SHP77 treated with DMSO at 0.1 percent for 48 hours (cell line): ENCODE measurements at places on chromosomes 7 and 10.

DNA sequence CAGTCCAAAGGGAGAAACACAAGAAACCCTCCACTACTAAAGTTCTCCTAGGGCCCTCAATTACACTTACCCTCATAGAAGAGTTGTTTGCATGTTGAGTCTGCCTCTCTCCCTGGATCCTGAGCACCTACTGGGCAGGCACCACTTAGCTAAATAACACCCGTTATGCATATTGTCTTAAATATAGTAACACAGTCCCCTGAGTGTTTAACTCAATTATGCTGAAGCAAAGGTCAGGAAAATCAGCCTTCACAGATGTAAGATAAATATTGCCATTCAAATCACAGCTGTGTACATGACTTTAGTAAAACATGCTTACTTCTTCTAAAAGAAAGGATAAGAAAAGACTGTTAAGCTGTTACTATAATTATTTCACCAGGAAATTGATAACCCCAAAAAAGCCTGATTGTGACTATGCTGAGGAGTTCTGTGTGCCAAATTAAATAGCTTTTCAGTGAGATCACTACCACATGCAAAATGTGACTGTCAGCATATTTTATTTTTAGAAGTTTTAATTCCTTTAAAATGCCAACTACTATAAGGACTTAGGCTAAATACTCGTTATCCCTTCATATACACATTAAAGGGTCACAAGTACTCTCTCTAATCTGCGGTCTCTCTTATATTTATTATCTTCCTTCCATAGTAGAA is 733.9 kb upstream of the PHF14 start:
- DNase-seq, result no peak

DNA sequence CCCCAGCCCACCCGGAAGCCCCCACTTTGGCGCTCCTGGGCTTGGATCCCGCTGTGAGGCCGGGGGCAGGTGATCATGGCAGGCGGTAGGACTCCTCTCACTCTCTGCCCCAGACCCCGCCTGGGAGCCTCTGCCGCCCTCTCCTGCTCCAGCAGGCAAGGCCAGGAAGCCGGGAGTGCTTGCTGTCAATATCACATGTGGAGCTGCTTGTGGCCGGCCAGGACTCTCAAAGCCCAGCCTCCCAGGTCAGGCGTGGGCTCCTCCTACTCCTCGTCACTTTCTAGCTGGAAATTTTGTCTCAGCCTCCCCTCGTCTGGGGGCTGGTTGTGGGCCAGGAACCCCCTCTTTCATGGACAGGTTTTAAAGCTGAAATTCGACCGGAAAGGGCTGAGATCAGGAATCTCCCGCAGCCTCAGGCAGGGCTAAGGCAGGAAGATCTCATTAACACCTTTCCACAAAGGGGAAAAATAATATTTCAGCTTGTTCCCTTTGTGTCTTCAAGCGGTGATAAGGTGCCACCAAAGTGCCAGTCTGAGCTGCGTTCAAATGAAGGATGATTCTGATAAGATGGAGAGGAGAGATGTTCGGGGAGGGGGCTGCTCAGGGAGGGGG is 273.6 kb upstream of the PODXL start:
- no peak for DNase-seq

- no peak for DNase-seq
These were observed 57.2 kb upstream of the VIPR2 start for GRCh38 chr7:159201722-159202330.

DNA sequence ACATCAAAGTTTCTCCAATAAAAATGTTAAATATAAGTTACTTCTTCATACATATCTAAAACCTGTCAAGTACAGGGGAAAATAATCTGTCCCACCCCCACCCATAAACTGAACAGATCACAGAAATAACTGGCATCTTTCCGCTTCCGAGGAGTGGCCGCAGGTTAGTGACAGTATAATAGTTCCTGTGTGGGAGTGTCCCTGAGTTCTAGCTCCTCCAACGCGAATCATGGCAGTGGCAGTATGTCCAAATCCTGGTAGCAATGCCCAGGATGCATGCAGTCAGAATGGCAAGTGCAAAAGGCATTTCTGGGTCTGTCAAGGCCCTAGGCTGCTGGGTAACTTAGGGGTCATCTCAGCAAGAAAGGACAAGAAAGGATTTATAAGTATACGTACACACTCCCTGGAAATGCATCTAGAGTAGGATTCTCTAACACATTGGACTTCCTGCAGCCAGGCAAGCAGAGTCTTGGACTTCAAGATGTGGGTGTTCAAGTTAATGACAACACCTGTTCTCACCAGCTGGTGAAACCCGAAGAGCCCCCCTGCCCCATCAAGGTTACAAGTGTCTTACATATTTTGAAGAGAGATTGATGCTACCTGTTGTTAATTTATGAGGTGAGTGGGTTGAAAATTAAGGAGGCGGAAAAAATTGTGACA is 94.4 kb upstream of the COL1A2 start:
- DNase-seq, result no peak

GRCh38 chr7:33423646-33424020 is 294.3 kb downstream of the BBS9 start:
- DNase-seq, result no peak

DNA sequence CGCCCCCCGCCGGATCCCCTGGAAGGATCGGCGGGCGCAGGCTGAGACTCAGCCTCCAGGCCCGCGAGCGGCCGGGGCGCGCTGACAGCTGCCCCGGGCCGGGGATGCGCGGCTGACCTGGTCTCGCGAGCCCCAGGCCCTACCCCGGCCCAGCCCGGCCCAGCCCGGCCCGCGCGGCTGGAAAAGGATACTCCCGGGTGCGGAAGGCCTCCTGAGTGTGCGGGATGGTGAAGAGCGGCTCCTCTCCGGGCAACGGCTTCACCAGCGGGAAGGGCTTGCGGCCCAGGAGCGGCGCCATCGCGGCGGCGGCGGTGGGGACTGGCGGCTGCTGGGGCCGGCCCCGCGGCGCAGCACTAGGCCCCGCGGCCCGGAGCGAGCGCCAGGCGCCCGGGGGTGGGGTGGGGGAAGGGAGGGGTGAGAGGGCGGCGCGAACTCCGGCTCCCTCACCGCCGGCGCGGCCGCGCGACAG is 423 bp downstream of the BAZ1B start:
- no peak for DNase-seq

GRCh38 chr7:152760854-152761748 is 1.5 kb downstream of the ACTR3B start:
- no peak for DNase-seq

DNA sequence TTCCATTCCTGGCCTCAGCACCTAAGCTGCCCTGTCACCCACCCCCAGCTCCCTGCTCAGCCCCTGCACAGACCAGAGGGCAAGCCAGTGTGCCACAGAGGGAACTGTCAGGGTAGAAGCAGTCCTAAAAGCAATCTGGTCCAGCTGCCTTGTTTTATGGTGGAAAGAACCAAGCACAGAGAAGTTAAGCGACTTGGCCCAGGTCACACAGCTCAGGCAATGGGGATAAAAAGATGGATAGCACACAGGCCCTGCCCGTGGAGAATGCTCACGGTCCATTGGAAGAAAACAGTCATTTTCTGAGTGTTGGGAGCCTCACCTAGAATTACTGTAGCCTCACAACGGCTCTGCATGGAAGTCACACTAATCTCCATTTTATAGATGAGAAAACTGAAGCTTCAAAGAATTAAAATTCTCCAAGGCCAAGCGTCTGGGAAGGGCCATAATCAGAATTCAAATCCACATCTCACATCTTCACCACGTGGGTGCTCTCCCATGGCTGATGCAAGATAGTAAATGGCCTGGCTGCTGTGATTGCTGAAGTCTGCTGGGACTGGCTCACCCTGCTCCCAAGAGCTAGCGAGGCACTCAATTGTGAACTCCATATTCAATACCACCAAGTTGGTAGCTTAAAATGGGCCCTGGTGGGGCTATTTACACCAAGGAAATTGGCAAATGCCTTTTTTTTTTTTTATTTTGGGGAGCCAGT is 26.8 kb downstream of the C10orf105 start:
- DNase-seq, result no peak

DNA sequence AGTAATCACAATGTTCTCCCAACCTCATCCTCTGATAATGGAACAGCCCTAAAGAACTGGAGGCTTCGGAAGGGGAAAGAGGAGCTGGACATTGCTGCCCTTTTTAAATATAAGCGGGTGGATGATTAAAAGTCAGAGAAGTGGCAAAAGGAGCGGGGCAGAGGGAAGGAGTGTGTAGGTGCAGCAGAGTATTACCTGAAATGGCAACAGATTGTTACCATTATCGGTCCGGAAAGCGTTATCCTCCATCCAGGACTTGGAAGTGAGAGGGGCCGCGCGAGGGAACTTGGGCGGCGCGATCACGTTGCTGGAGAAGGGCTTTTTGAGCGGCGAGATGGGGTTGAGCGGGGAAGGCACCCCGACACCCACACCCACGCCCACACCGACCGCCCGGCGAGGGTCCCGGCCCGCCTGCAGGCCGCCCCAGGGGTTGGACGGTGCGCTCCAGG is 51.7 kb downstream of the CPEB3 start:
- no peak for DNase-seq

GRCh38 chr7:1988533-1988930 is 244.2 kb downstream of the MAD1L1 start:
- DNase-seq, result no peak

DNA sequence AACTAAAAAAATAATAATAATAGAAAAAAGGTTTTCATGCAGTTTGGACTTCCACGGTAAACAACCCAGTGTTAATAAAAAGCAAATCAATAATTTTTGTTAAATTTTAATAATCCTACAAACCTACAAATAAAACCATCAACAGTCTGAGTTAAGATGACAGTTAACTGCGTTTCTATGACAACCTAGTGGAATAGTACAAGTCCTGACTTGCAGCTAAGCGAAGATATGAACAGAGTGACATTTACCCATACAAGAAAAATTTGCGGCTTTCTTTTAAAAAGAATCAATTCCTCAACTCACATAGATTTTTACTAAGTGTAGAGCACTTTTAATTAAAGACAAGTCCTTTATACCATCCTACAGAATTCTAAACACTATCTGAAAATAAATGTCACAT is 35.6 kb downstream of the VPS41 start:
- no peak for DNase-seq

GRCh38 chr10:131165092-131165491 is 146.4 kb downstream of the TCERG1L start:
- no peak for DNase-seq

GRCh38 chr7:157263156-157263555 is 73.6 kb upstream of the DNAJB6 start:
- no peak for DNase-seq

DNA sequence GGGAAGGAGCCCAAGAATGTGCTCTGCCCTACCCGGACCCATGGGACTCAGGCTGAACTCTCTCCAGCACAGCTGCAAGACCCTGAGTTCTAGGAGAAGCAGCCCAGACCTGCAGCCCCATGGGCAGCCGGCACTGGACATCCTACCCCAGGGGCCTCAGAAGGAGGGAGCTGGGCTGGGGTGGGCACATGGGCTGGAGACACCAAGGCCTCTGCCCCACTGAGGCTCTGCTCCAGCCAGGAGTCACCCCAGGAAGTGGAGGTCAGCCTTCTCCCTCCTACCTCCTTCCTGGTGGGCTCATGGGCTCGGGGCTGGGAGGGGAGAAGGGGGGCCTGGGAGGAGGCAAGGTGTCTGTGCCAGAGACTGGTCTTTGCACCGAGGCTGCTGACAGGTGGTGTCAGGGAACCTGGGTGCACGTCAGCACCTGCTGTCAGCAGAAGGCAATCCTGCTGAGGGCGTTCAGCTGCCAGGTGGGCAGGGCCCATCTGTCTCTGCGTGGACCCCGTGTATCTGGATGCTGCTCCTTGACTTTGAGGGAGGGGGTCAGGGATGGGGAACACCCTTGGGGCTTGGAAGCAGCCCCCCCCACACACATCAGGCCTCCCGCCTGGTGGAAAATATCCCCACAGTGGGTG is 95.2 kb downstream of the PDGFA start:
- no peak for DNase-seq

DNA sequence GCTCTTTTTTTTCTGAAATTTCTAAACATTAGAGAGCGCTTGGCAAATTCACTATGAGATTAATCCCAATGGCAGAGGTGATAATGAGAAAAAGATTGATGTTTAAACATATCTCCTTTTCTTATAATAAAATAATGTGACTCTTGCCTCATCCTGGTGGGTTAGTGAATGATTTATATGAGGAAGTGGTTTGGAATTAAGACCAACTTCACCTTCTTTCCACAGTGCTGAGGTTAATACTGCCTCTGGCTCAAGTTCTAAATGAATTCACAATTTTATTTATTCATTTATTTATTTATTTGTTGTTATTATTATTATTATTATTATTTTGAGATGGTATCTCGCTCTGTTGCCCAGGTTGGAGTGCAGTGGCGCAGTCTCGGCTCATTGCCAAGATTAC is 40.5 kb upstream of the ADO start:
- no peak for DNase-seq

GRCh38 chr10:120573355-120573754 is 116.3 kb downstream of the PLPP4 start:
- DNase-seq, result no peak

- no peak for DNase-seq
These were observed 33.0 kb upstream of the PLXNA4 start for GRCh38 chr7:132609222-132609621.

DNA sequence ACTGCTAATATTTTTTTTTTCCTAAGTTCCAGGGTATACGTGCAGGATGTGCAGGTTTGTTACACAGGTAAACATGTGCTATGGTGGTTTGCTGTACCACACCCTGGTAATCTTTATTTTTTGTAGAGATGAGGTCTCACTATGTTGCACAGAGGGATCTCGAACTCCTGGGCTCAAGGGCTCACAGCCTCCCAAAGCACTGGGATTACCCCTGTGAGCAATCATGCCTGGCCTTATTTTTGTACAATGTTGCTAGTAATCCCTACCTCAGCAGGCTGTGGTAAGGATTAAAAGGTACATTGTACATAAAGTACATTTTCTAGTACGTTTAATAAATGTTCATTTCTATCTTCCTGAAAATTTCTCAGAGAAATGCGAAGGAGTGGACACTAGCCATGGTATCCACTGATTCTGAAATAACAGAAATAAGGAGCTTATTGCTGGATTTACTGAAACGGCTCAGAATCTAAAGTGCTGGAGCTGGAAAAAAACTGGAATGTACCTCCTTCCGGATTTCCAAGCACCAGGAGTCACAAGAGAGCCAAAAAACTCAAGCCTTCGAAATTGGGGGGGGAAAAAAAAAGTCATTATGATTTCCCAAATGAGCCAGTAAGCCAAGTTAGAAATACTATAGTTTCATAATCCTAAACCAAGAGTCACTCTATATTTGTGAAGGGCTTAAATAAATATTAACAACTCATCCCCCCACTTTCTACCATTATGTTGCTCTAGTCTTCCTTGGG is 69.6 kb downstream of the NT5C2 start:
- no peak for DNase-seq
